ENCODE measurements at places on chromosomes 1 and 21.

DNA sequence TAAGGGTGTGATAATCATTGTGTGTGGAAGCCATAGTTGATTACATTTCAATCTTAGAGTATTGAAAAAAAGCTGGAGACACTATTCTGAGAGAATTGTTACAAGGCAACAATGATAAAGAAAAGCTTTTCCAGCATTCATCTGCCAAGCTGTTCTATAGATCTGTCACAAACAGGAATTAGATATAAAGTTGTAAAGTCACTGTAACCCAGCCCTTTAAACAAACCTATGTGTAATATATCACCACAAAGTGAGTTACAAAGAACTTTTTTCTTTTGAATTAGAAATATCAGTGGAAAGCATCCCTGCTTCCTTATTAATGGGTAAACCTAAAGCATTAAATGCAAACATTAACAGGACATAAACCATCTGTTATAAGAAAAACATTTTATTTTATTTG lies 55.4 kb downstream of the RPAP2 start:
- no peak for DNase-seq

DNA sequence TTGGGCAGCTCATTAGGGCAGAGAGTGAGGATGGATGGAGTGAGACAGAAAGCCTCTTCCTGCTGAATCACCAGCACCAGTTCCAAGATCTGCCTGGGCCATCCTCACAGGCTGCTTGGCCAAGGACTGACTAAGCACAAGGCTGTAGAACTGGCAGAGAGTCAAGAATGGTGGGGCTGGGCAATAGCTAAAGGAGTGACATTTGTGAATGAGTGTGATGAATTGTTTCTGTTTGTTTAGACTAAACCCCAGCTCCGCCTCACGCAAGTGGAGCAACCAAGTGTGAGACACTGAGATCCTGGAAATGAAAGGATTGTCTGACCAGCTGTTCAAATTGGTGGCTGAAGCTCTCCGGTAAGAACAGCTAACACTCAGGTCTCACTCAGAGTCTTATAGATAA lies 38.6 kb downstream of the BRINP2 start:
- DNase-seq, result peak; percentile 53

- no peak for DNase-seq
Observed at GRCh38 chr21:21238629-21239400, 240.6 kb downstream of the NCAM2 start.

DNA sequence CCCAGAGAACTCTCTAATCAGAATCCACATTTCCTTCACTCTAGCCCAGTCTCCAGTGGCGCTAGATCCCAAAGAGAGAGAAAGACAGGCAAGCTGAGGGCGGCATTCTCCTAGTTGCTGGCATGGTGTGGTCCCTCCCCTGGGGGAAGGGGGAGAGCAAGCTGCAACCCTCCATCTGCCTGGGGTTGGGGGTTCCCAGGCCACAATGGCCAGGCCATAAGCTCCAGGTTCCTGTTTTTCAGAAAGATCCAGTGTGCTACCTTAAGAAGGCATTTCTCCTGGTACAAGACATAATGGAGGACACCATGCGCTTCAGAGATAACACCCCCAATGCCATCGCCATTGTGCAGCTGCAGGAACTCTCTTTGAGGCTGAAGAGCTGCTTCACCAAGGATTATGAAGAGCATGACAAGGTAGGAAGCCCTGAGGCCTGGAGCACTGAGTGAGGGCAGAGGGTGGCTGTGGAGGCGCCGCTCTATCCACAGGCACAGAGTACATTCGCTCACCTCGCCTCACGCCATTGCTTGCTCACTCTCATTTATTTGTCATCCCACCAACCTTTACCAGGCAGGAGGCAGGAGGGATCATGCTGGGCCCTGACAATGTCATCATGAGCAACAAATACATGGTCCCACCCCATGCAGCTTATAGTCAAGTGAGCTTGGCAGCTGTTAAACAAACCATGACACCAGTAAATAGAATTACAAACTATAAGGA lies 6.6 kb downstream of the CSF1 start:
- no peak for DNase-seq

All from NCI-H526 treated with DMSO at 0.1 percent for 48 hours (cell line).